ENCODE measurements at places on chromosomes 4 and X.

DNA sequence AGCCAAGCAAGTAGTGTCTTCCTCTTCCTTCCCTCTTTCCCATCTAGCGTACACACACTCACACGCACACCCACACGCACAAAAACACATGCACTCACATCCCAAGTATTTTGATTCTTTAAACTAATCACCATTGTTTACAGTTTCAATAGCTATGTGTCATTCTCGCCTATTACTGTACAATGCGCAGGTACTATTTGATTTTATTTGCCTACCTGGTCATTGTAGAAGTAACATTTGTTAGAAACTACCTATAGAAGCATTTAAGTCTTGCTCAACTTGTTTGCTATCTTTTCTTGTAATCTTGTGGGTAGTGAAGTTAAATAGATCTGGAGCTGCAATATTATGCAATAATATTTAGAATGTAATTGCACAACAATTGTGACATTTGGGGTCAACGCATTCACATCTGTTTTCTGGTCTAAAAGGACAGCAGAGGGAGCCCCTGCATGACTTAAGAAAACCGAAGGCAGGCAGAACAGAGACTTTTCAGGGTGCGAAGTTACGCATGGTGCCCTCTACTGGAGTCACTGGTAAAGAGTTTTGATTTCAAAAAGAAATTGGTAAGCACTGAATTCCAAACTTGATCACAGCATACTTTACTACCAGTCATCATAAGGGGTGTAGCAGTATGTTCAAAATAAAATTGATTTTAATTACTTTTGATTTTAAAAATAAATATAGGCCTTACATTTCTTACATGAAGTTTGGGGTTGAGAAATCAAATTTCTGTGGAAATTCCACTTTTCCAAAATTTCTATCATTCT, 503.3 kb upstream of the FAM241A start:
- DNase-seq: peak; percentile 91

DNA sequence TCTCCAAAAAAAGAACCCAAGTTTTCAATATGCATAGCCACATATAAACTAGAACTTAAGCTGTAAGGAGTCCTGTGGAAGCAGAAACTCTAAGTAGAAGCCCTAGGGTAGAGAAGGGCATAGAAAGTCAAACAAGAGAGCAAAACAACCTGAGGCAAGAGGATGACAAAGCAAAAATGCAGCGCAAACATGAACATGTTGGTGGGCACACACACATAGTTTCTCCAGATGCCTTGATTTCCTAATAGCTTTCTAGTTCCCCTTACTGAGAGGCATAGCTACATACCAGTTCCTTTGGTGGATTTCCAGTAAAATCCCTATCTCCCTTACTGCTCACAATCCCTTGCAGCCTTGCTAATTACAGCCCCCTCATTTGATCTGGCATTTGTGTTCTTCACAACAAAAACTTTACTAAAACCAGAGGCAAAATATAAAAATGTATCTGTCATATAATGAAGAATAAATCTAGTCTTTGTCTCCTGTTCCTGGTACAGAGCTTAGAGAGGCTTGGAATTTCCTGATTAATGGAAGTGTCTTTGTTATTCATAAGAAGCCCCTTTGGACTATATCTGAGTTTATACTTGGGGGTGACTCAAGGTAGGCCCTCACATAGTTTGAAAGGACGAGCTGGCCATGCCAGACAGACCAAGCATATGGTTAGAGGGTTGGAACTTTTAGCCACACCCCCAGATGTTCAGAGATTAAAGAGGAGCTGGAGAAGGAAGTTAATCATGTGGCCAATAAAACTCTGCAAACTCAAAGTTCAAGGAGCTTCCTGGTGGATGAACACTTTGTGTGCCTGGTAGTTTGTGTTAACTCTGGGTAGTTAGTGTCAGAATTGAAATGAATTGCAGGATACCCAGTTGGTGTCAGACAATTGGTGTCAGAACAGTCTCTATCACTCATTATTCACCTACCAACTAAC, 52.7 kb upstream of the ZCCHC13 start:
- no peak for DNase-seq

- no peak for DNase-seq
These were observed 18.9 kb downstream of the C4orf50 start for GRCh38 chr4:5999356-5999755.

GRCh38 chr4:76690906-76691275, 207.1 kb downstream of the SOWAHB start:
- DNase-seq: no peak

DNA sequence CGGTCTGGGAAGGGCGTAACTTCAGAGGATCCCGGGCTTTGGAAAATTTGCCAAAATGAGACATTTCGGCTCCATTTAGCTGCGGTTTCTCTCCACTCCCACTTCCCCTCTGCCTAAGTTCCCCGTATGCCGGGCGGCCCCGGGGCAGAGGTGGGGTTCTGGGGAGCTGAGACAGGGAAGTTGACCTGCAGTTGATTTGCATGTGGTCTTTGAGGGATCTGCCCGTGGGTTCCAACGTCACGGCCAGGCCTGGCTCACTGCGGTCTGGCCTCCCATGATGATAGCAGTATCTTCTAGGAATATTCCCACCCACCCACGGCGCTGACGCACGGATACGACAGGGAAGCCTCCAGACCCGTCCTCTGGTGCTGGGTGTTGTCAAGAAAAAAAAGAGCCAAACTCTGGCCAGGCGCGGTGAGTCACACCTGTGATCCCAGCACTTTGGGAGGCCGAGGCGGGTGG, 27.3 kb upstream of the CRLF2 start:
- no peak for DNase-seq

- DNase-seq: peak; percentile 87
These were observed 12.6 kb downstream of the SRD5A3 start for GRCh38 chr4:55358668-55359067.

- peak; percentile 25 for DNase-seq
These were observed 166.2 kb upstream of the FGF13 start for GRCh38 chrX:138877746-138878145.

- DNase-seq: no peak
These were observed 156.4 kb upstream of the PCDH10 start for GRCh38 chr4:132992686-132993085.

DNA sequence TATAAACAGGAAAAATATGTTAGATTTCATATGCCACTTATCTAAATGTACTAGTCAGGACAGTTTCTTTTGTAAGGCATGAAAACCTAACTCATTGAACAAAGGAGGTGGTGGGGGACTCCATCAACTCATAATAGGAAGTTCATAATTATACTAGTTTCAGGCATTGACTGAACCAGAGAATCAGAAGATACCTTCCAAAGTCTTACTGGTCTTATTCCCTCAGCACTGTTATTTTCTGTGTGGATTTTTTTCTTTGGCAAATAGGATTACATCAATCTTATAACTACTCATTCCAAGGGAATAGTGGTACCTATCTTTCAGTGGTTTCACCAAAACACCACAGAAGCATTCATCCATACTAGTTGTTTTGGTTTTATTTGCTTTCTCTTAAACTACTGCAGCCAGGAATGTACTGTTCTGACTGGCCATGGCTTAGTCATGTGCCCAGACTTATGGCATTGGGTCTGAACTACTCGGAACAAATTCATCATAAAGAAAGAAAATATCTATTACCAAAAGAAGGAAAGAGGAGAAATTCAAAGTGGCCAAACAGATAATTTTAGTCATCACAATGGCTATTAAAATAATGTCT, 273.9 kb downstream of the ARAP2 start:
- no peak for DNase-seq

GRCh38 chrX:119729408-119730201, 28.8 kb upstream of the SOWAHD start:
- DNase-seq: peak; percentile 75

DNA sequence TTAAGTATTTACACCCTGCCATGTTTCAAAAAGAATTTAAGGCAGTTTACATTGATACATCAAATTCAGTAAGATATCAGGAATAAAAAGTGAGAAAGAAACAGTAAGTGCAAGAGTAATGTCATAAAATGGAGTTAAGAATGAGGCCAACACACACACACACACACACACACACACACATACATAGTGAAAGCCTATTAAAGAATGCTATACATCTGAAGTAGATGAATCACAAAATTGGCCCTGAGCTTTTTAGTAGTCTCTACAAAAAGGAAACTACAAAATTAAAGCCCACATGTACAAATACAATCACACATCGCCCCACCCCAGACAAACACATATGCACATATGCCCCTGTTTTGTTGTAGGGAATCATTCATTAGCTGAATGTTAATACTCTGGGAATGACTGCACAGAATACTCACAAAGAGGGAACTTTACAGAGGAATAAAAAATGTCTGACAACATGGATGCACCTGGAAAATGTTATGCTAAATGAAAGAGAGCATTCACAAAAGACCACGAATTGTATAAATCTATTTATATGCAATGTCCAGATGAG, 428.8 kb downstream of the IL15 start:
- no peak for DNase-seq

DNA sequence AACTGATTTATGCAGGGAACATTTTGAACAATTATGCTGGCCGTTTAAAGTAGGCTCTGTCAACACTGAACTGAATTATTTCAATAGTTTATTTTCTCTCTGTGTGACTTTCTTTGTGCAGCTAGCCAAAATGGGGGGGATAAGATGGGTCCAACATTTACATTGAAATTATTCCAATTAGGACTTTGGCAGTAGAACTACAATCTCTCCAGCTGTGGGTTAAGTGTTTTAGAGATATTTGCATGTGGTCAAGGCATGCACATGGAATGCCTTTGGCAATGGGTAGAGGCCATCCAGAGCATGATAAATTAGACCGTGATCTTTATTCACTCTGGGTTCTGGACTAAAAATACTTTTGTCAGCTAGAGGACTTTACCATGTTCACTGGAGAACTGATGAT, 107.9 kb upstream of the ELOVL6 start:
- no peak for DNase-seq

GRCh38 chrX:119093991-119094735, 21.4 kb downstream of the CT47C1 start:
- DNase-seq: no peak

- peak; percentile 26 for DNase-seq
These were observed 25.9 kb downstream of the ZNF721 start for GRCh38 chr4:472881-473569.

DNA sequence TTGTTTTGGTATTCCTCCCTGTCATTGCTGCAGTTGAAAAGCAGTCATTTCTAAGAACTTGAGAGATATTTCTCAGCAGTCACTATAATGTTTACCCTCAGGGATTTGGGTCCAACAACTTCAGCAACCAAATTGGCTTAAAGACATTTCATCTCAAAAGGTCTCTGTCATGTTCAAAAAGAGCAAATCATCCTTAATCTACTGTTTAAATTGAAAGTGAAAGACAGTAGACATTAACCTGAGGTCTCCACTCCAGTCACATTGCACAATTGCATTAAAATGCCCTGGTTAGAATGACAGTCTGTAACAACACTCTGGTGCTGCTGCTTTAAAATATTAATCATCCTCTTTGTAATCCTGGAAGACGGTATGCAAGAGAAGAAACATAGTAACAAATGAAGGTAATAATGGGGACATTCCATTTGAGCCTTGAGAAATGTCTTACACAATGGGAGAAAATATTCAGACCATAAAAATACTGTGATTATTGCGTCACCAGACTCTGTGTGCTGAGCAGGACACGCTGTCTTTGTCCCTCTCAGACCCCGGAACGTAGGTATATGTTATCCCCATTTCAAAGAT, 90.2 kb upstream of the UNC5C start:
- DNase-seq: no peak

- peak; percentile 93 for DNase-seq
These were observed 1.9 kb downstream of the UBE2D3 start for GRCh38 chr4:102825261-102826091.

- DNase-seq: no peak
These were observed 29.8 kb upstream of the MSMO1 start for GRCh38 chr4:165297626-165298025.

- DNase-seq: no peak
These were observed 1950.0 kb upstream of the IGFBP7 start for GRCh38 chr4:59060002-59060846.

- no peak for DNase-seq
These were observed 53.7 kb downstream of the TRIM2 start for GRCh38 chr4:153257991-153258390.

DNA sequence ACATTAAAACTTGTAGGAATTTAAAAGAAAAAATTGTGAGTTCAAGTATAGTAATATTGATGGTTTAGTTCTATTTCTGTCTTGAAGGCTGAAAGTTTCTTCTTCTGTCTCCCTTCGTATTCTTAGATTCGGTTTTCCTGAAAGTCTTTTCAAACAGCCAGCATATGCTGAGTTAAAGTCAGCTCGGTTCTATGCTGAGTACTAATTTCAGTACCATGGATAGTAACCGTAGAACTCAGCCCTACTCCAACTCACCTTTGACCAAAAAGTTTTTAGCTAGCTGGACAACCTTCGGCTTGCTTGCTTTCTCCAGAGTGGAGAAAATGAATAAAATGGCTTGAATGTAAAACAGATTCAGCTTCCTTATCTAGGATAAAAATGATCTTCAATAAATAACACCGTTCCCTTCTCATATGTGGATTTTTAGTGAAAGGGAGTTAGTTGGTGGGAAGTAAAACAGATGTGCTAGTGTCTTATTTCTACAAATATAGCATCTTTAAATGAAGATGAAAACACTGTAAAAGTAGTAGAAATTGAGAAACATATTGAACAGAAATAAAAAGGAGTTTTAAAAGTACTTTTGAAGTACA, 5.2 kb downstream of the POU4F2 start:
- peak; percentile 56 for DNase-seq

- peak; percentile 28 for DNase-seq
These were observed 10.0 kb upstream of the ASMTL start for GRCh38 chrX:1462596-1463251.

GRCh38 chr4:24169956-24170355, 280.1 kb upstream of the PPARGC1A start:
- DNase-seq: no peak

- DNase-seq: no peak
These were observed 37.4 kb downstream of the PPP2R2C start for GRCh38 chr4:6435010-6435409.

GRCh38 chrX:1084689-1085088, 127.8 kb downstream of the CRLF2 start:
- no peak for DNase-seq

DNA sequence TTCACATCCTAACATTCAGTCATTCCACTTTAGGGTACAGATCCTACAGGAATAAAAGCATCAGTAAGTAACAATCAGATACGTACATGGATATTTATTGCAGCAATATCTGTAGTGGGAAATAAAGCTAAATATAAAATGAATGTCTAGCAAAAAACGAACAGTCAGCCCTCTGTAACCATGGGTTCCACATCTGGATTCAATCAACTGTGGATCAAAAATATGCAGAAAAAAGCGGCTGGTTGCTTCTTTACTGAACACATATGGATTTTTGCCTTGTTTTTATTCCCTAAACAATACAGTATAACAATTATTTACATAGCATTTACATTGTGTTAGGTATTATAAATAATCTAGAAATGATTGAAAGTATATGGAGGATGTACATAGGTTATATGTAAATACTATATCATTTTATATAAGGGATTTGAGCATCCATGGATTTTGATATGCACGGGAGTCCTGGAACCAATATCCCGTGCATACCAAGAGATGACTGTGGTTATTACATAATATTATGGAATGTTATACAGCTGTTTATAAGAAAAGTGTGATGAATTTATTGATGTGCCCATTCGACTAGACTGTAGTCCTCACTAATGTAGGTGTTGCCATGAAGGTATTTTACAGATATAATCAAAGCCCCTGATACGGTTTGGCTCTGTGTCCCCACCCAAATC, 132.8 kb downstream of the ARHGEF9 start:
- no peak for DNase-seq

Measured in RKO (cell line).